ENCODE measurements at places on chromosomes 16 and 17.

DNA sequence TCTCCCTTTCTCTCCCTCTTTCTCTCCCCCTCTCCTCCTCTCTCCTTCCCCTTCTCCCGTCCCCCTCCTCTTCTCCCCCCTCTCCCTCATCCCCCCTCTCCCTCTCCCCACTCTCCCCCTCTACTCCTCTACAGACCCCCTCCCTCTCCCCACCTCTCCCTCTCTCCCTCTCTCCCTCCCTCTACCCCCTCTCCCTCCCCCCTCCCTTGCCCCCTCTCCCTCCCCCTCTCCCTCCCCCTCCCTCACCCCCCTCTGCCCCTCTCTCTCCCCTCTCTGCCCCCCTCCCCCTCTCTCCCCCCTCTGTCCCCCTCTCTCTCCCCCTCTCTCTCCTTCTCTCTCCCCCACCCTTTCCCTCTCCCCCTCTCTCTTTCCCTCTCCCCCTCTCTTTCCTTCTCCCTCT, 352.9 kb downstream of the UTP18 start:
- DNase-seq: no peak

GRCh38 chr17:38453951-38454421, 25.7 kb downstream of the ARHGAP23 start:
- DNase-seq: no peak

GRCh38 chr17:53950858-53951250, 128.1 kb downstream of the KIF2B start:
- no peak for DNase-seq

- DNase-seq: no peak
Observed at GRCh38 chr17:3440451-3440850, 6.8 kb upstream of the OR1E2 start.

DNA sequence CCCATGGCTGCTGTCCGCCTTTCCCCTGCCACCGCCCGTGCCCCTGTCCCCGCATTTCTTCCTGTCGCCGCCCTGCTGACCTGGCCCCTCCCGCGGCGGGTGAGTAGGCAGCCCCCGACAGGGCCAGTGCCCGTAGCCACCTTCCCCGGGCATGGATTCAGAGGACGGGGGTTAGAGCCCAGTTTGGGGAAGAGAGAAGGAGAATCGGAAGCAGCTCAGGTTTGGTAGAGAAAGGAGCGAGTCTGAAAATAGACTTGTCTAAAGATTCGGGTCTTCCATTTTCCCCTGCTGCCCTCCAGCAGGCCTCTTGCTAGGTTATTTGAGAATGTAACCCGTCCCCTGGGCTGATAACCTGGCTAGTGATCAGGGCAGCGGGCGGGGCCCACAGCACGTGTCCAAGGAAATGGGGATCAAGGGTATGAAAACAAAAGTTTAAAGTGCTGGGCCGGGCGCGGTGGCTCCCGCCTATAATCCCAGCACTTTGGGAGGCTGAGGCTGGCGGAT, 7.9 kb upstream of the CLDN9 start:
- DNase-seq: no peak

GRCh38 chr16:81830845-81831540, 51.9 kb downstream of the PLCG2 start:
- no peak for DNase-seq

DNA sequence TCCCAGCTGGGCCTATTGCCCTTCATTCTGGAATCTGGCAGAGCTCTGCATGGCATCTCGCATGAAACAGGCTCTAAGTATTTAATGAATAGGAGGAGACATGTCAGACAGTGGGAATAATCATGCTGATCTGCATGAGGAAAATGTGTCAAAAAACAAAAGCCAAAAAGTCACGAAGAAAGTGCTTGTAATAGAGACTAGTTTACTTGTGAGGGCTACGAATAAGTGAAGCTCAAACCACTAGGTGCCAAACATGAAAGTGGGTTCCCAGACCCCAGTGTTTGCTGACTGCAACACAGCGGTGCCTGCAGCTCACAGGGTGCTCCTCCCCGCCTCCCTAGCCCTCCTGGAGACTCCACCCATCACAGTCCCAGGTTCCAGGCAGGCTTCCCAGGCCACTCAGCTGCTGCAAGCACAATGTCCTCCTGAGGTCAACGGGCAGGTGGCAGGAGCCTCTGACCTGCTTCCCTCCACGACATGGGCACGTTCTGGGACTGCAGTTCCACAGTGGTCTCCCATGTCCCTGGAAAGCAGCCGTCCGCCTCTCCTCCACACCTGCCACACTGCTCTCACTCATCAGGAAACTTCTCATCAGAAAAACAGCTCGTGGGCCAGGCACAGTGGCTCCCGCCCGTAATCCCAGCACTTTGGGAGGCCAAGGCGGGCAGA, 96.5 kb downstream of the ANKRD11 start:
- no peak for DNase-seq

GRCh38 chr17:39573447-39574298, 34.0 kb downstream of the NEUROD2 start:
- DNase-seq: peak; percentile 33

DNA sequence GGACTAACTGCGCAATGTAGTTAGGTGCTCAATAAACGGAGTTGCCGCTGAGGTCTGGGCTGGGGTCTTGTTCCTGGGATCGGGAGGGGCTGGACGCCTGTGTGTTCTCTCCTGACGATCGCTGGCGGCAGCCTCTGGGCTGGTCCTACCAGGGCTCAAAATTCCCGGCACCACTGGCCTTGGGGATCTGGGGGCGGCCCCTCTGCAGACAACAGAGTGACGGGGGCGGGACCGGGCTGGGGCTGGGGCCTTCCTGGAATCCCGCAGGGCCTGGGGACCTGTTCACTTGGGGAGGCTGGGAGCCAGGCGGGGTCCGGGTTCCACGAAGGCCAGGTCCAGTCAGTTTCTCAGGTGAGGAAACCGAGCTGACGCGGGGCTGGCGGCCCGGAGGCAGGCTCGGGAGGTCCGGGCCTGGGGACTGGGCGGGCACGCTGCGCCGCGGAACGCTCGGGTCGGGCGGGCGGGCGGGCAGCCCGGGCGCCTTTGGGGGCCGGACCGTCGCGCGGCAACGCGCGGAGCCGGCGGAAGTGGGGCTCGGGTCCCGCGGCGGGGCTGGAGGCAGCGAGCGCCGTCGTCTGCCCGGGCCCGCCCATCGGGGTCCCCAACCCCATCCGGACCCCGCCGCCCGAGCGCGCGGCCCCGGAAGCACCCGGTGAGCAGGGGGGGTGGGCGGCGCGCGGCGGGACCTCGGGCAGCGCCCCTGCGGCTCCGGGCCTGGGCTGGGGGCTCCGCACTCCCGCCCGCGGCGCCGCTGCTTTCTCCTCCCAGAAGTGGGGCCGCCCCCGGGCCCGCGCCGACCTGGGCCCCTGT, at the start of gene PIGQ:
Gene PIGQ (plus strand): TSS at position 524 of the 810 bp plus-strand sequence. CDS start 4,107 bp downstream, outside the sequence.
- DNase-seq: peak; percentile 69

- DNase-seq: no peak
Observed at GRCh38 chr16:19657831-19658230, 60.2 kb downstream of the KNOP1 start.

GRCh38 chr16:71807905-71808592, 585 bp downstream of the AP1G1 start:
- peak; percentile 65 for DNase-seq

- DNase-seq: no peak
Observed at GRCh38 chr16:85112364-85112763, at the start of gene CIBAR2. TSS of gene CIBAR2 (minus strand) at chr16:85112472. CDS start at chr16:85112352, 120 bp downstream.

DNA sequence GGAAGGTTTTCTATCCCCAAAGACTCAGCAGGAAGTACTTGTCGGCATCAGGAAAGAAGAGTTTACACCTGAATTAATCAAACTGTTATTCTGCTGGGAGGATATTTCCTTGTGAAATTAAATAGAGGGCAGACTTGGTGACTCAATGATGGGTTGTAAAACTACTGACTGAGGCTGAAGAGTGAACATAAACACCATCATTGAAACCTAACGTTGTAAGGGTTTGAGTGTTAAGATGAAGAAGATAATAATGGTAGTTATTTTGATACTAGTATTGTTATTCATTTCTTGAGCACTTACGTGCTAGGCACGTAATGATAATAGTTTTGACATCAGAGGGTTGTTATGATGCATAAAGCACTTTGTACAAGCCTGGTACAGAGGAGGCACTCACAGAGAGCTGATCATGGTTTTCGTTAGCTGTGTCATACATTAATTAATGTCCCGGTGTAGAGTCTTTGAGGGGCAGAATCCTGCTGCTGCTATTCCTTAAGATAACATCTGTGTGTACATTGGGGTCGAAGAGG, 64.2 kb upstream of the CACNG3 start:
- no peak for DNase-seq

GRCh38 chr16:35747658-35748455, 2288.4 kb downstream of the TP53TG3F start:
- no peak for DNase-seq

DNA sequence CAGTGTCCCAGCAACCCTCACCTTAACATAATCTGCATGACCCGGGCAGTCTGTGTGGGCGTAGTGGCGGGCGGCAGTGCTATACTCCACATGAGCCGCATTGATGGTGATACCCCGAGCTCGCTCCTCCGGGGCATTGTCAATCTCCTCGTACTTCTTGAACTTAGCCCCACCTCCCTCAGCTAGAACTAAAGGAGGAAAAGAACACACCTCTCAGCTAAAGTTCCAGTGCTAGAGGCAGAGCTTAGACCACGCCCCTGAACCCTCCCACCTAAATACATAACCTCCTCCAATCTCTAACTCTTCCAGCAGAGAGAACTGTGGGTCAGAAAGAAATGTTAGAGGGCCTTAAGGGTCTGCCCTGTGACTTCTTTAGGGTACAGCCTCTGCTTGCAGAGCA, 855 bp downstream of the TUFM start:
- DNase-seq: peak; percentile 54

GRCh38 chr17:4837471-4838308, 4.5 kb downstream of the MINK1 start:
- DNase-seq: no peak

- DNase-seq: no peak
Observed at GRCh38 chr17:2138318-2138717, 83.4 kb downstream of the HIC1 start.

- DNase-seq: no peak
Observed at GRCh38 chr17:46023783-46024388, 24.8 kb downstream of the STH start.

Measured in activated naive CD4-positive, alpha-beta T cell treated with anti-CD3 and anti-CD28 coated beads, Interleukin-2, amount 50 U/mL, for 16 hours (primary cell).